ENCODE measurements at places on chromosomes 11 and 22. TPM values are rescaled to one million over a fixed set of nuclear protein-coding genes. Genes with fewer than 3 reads are reported as not detected.
A peak's percentile ranks its signal among the peaks of the same experiment; 100 is the strongest.

DNA sequence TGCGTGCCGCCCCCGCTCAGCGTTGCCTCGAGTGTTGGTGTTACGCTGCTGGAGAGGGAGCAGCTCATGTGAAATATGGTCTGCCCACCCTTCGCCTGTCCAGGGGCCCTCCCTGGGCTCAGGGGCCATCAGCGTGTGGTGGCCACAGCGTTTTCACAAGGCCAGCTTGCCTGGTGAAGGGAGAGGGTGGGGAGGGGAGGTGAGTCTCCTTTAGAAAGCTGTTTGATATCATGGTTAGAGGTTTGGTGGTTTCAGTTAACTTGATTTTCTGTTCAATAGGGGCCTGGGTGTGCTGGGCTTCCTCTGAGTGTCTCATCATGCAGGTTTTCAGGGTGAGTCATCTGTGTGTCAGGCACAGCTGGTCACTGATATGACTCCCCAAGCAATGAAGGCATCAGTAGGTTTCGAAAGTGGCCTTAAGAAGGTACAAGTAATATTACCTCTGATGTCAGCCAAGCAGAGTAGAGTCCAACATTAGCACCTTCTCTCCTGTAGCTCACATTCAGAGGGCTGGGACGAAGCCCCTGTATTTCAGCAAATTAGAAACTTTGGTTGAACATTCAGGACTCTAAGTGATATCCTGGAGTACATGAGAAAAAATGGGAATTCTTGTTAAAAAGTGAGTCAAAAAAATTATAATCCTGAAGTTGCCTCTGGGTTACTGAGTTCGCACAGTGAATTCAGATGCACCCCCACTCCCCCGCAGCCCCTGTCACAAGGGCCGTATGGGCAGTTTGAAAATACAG lies 172.5 kb downstream of the TBC1D22A start:
- peak; percentile 98 for DNase-seq
- no peaks in the 10 kb centered on the region for H3K27me3 ChIP-seq
- peak overlapping the region; percentile 93 for H3K27ac ChIP-seq
- peaks cover 26% of the 10 kb centered on the region for H3K4me1 ChIP-seq

RFPL1 gene
- not detected for total RNA-seq

OR8G1 gene
- total RNA-seq = not detected

ZNF215 gene
- total RNA-seq = 3.6 TPM

DNA sequence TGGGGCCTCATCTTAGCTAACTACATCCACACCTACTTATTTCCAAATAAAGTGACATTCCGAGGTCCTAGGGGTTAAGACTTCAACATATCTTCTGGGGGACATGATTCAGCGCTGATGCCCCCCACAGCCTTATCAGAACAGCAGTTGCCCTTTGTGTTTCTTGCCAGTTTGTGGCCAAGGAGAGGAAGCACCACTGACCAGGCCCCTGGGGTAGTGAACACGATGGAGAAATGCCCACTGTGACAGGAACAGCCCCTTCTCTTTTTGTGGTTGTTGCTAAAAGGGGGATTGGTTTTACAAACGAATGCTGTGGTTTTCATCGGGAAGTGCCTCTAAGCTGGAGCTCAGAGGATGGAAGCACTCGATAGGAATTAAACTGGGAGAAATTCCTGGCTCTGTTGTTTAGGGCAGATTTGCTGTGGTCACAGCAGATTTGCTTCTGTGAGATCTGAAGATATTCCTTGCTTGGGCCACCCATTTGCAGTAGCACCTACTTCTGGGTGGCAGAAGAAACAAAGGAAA lies 88.8 kb downstream of the ABTB2 start:
- no peaks in the 10 kb centered on the region for H3K27me3 ChIP-seq
- H3K4me3 ChIP-seq = no peak overlapping the region
- peak; percentile 43 for DNase-seq
- H3K36me3 ChIP-seq = no peaks in the 10 kb centered on the region
- H3K27ac ChIP-seq = no peak overlapping the region
